ENCODE measurements at places on chromosomes 7 and 10.

DNA sequence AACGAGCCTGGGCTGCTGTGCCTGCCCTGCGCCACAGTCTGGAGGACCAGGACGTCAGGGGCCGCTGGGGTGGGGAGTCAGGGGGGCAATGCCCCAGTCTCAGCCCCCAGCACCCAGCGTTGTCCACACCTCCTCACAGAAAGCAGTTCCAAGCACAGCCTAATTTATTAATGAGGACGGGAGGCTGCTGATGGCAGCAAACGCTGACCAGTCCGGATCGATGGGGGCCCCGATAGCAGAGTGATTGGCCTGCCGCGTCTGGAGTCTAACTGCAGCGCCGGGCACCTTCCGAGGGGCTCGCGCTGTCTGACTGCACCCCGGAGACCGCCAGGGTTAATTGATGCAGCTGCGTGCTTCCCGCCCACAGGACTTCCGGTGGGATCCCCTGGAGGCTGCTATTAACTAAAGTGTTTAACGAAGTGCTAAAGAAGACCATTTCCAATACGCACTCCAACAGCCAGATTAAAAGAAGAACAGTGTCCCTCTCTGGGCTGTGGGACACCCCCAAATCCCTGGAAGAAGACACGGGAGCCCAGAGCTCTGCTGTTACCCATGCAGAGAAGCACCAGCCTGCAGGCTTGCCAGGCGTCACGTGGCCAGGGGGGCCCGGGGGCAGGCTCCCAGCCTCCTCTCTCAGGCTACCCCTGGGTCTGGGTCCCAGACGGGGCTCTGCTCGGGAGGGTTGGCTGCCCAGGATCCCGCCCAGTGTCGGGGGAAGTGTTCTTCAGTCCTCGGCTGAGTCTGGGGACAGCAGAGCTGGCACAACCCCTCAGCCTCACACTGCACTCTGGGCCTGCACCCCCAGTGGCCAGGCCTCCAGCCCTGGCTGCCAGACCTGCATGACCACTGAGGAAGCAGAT, 63.8 kb downstream of the MICALL2 start:
- no peak overlapping the region for H3K27ac ChIP-seq
- H3K4me1 ChIP-seq, result peaks cover 7% of the 10 kb centered on the region
- H3K27me3 ChIP-seq, result no peaks in the 10 kb centered on the region
- DNase-seq, result no peak

DNA sequence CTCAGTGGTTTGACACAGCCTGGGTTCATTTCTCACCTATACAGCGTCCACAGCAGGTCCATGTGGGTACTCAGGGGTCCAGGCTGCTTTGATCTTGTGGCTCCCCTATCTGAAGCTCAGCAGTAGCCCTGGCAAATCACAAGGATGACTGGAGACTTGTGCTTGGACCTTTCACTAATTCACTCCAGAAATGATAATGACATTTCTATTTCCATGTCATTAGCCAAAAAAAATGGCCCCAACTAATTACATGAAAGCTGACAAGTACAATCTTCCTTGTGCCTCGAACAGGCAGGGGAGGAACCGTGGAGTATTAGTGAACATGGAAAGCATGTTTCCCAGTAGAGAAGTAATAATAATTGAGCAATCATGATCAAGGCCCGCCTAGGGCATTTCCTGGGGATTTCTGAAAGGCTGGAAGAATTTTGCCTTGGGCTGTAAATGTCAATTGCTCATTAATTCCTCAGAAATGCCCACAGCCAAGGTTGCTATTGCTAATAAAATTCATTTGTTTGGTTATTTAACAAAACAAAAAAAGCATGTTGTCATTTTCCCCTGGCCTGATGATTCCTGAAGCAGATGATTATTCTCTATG, 586.1 kb downstream of the SDK1 start:
- no peaks in the 10 kb centered on the region for H3K36me3 ChIP-seq
- H3K27me3 ChIP-seq, result no peaks in the 10 kb centered on the region
- no peak for DNase-seq
- no peak overlapping the region for H3K4me3 ChIP-seq
- H3K27ac ChIP-seq, result no peak overlapping the region

DNA sequence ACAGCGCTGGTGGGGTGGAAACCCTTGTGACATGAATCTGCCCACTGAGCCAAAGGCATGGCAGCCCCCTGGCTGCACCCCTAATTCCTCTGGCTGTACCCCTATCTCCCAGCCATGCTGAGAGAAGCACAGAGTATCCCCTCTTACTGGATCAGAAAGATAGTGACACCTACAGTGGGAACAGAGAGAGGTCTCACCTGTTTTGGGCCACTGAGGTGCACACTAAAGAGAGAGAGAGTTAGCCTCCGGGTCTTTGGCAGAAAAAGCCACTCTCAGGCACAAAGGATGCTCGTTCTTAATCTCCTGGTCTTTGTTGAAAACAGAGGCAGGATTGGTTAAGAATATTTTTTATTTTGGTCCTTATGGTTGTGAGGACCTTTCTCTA, 11.3 kb downstream of the TSPAN14 start:
- no peaks in the 10 kb centered on the region for H3K36me3 ChIP-seq
- peaks cover 93% of the 10 kb centered on the region for H3K4me1 ChIP-seq
- H3K27me3 ChIP-seq, result no peaks in the 10 kb centered on the region
- H3K4me3 ChIP-seq, result no peak overlapping the region
- H3K27ac ChIP-seq, result no peak overlapping the region
- DNase-seq, result no peak

DNA sequence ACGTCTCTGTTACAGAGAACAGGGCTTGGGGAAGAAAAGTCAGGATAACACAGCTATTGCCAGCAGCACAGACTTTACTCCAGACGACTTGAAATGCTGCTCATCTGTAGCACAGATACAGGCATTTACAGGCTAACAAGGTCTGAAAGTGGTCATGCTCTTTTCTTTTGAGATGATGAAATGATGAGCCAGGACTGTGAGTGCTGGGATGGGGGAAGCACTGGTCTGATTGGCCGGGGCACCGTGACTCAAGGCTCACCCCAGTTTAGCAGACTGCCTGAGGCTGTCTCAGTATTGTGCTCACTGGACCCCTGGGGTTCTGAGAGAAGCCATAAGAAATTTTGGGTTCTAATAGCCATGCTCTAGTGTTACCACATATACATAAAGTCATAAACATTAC, 12.4 kb downstream of the SMKR1 start:
- DNase-seq, result no peak
- no peak overlapping the region for H3K4me3 ChIP-seq
- H3K36me3 ChIP-seq, result no peaks in the 10 kb centered on the region
- H3K27ac ChIP-seq, result no peak overlapping the region
- H3K27me3 ChIP-seq, result no peaks in the 10 kb centered on the region

DNA sequence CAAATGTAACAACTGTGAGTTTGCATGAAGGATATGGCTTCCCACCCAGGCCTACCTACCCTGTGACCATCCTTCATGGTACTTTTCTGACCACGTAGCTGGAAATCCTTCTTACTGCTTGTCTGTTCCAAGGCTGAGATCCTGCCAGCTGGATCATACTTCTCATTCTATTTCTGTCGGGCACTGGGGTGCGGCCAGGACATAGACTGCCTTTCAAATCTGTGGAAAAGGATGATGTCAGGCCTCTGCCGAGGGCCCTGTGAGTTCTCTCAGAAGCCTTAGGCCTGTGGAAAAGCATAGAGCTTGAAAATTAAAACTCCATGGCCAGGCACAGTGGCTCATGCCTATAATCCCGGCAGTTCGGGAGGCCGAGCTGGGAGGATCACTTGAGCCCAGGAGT, 10.0 kb downstream of the VWC2 start:
- no peaks in the 10 kb centered on the region for H3K27me3 ChIP-seq
- no peaks in the 10 kb centered on the region for H3K4me1 ChIP-seq
- no peak overlapping the region for H3K4me3 ChIP-seq
- no peak overlapping the region for H3K27ac ChIP-seq
- H3K36me3 ChIP-seq, result no peaks in the 10 kb centered on the region
